ENCODE measurements at places on chromosomes 16 and 17.

- no peak for DNase-seq
These were observed 34.7 kb downstream of the SOCS3 start for GRCh38 chr17:78325076-78325687.

- no peak for DNase-seq
These were observed 7.3 kb upstream of the HAP1 start for GRCh38 chr17:41741709-41742108.

DNA sequence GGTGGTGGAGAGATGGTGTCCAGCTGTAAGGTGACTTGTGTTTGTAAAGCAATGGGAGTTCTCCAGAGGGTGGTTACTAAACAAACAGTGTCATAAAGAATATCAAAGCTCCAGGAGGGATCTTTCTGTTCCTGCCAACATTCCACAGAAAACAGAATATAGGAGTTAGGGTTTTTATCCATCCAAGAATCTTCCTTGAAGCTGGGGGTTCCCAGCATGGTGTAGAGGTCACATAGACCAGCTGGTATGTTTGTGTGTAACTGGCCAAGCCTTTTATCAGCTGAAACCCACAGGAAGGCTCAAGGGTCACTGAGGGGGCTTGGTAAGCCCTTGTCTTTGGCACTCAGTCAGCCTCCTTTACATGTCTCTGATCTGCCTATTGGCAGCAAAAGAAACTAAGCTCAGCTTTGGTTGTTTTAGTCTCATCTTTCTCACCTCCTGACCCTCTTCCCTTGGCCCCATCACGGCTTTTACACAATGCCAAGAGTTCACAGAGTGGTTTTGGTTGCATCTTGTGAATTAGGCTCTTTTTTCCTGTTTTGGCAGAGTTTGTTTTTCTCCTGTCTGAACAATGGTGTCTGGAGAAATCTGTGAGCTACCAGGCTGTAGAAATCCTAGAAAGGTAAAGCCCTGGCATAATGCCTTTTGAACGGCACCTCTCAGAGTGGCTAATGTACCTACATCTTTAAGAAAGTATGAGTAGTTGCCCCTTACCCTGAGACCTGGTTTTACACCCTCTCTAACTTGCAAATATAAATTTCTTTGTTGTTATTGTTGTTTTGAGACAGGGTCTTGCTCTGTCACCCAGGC lies 4.6 kb downstream of the CNTD1 start:
- DNase-seq: no peak

- DNase-seq: no peak
These were observed 96.9 kb upstream of the ZNF750 start for GRCh38 chr17:82936768-82937171.

DNA sequence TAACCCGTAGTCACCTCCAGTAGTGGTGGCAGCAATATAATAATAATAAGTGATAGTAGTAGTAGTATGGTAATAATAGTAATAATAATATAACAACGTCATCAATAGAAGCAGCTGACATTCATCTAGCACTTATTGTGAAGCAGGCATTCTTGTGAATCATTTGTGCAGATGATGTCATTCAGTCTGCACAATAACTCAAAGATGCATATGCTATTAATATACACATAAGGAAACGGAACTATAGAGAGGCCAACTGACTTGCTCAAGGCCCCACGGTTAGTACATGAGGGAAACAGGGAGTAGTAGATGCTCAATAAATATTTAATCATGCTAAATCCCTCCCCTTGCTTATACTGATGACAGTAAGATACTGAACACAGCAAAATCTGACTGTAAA lies 35.4 kb upstream of the GAN start:
- DNase-seq: peak; percentile 34

GRCh38 chr16:83051451-83051850 lies 424.7 kb downstream of the CDH13 start:
- DNase-seq: no peak

All from non-pigmented ciliary epithelial cell (primary cell).